Sciatic nerve (tissue), 2 donors: ENCODE measurements at places on chromosomes 3 and 15. TPM values are rescaled to one million over a fixed set of nuclear protein-coding genes. Genes with fewer than 3 reads are reported as not detected.

Gene WDR49
- 1.3 TPM for total RNA-seq

Gene GOLGA6L7
- total RNA-seq = not detected

Gene GALNT15
- 54.4 TPM for total RNA-seq

Gene IQGAP1
- total RNA-seq = 202 TPM

Gene DAZL
- not detected for total RNA-seq

Gene IQCF6
- total RNA-seq = not detected

Gene ARHGAP31
- total RNA-seq = 85.6 TPM

Gene CAND2
- 16.8 TPM for total RNA-seq

Gene USP4
- total RNA-seq = 83.2 TPM
